Prostate gland (tissue), 2 donors: ENCODE measurements at places on chromosomes 12 and 14. TPM values are rescaled to one million over a fixed set of nuclear protein-coding genes. Genes with fewer than 3 reads are reported as not detected.

The IFNG-AS1 gene
- total RNA-seq: not detected

The NRL gene
- 4.3 TPM for total RNA-seq

DNA sequence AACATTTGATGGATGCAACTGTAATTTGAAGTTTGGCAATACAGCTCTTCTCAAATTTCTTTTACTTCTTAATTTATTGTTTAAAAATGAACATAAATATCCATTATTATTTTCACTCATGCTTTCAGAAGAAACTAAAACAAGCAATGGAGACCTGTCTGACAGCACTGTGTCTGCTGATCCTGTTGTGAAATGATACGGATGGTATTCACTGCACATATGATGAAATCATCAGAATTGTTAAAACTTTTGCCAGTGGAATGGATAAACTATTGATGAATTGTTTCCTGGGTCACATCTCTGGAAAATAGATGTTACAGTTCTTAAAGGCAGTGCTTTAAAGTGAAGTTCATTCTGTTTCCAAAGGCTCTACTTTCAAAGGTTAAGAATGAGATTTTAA lies 59.2 kb downstream of the WASHC4 start:
- no peak for DNase-seq

GRCh38 chr12:122197612-122197966 lies 5.9 kb upstream of the B3GNT4 start:
- no peak for DNase-seq

- no peak for DNase-seq
Measured at GRCh38 chr14:87888136-87888999, 104.6 kb downstream of the GALC start.

- no peak for DNase-seq
Measured at GRCh38 chr14:54085841-54086240, 129.2 kb upstream of the BMP4 start.
